T-helper 9 cell (primary cell): ENCODE measurements at places on chromosomes 16 and 17.
A peak's percentile ranks its signal among the peaks of the same experiment; 100 is the strongest.

- peak; percentile 53 for DNase-seq
Observed at GRCh38 chr16:88685156-88686061, 898 bp downstream of the SNAI3 start.

DNA sequence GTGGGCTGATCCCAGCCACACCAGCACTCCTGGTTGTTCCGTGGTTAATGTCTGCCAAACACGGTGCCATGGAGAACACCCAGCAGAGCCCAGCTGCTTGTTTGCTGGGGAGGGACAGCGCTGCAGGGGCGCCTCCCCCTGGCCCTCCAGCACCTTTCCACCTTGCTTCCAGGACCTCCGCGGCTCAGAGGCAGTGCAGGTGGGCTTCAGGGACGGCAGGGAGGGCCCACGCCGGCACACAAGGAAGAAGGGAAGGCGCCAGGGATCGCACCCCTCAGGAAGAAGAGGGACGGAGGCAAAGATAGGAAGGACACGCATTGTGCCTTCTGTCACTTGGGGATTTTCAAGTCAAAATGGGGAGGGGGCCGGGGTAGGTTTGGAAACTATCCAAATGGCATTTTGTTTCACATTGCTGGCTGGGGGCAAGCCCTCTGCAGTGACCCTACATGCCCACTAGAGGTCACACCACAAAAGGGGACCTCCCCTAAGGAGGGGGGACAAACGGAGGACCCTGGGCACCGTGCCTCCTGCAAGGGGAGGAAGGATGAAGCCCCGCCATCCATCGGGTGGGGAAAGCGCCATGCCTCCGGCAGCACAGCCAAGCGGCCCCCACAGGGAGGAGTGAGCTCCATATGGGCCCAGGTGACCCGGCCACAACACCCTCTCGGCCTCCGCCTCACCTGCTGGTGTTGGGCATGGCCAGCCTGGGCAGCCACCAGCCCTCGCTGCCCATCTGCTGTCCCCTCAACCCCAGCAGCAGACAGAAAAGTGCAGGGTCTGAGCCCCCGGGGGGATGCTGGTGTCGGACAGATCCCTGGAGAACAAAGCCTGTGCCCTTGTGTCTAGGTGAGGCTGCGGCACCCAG lies 7.5 kb upstream of the C16orf95 start:
- peak; percentile 27 for DNase-seq

- no peak for DNase-seq
Observed at GRCh38 chr16:55663765-55664677, 8.2 kb downstream of the SLC6A2 start.

DNA sequence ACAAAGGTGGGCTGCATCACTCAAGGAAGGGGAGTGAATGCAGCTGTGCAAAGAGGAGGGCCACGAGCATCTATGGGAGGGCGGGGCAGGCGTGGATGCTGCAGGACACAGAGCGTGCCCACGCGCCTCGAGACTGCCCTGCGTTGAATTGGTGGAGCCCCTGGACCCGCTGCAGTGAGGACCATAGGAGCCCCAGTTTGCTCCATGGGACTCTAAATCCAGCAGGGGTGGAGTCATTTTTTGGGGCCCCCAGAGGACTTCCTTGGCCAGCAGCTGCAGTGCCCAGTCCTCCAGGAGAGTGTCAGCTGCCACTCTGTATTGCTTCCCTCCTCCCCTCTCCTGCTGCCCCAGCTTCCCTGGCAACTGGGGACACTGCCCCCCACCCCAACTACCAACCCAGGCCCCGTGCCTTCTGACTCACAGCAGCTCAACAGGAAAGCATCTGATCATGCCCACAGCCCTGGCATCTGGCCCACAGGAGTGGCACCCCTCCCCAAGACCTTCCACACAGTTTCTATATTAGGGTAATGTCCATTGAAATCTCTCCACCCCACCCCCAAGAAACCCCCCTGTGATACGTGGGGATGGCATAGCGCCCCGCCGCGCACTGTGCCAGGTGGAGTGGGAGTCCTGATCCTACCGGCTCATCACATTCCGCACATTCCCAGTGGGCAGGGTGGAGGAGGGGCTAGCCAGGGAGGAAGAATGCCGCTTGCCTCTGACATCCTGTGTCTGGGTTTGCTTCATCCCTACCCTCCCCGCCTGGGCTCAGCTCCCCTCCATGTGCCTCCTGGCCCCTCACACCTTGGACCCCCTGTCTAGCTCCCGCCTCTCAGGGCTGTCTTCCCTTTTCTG lies 27.8 kb upstream of the ITGA3 start:
- DNase-seq = no peak

DNA sequence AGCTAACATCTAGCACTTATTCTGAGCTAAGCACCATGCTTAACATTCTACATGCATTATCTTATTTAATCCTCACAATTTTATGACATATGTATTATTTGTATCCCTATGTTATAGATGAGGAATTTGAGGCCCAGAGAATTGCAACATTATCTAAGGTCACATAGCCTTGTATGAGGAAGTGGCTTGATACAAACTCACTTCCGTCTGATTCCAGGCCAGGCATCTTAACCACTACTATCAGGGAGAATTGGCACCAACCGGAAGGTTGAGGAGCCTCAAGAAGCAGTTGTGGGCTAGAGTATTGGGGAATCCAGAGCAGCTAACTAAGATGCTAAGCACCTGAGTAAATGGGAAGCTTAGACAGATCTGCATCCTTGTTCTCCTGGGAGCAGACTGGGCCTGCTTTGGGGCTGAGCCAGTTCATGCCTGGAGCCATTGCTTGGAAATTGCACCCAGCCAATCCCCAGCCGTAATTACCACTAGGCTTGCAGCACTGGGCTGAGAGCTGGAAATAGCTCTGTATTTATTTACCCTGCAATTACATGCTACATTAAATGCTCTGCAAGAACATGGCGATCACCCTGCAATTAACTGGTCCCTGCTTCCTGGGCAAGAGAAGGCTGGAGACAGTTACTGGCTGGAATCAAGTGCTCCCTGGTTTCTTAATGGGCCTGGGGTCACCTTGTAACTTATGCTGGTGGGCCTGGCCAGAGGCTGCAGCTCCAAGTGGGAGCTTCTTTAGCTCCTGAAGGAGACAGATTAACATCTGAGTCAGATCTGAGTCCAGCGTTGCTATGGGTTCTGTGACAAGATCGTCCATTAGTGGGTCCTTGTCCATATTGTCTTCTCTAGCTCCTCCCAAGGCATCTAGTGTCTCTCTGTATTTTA lies 273.1 kb upstream of the CCL2 start:
- no peak for DNase-seq

- DNase-seq = no peak
Observed at GRCh38 chr16:79264237-79265109, 336.1 kb downstream of the MAF start.

DNA sequence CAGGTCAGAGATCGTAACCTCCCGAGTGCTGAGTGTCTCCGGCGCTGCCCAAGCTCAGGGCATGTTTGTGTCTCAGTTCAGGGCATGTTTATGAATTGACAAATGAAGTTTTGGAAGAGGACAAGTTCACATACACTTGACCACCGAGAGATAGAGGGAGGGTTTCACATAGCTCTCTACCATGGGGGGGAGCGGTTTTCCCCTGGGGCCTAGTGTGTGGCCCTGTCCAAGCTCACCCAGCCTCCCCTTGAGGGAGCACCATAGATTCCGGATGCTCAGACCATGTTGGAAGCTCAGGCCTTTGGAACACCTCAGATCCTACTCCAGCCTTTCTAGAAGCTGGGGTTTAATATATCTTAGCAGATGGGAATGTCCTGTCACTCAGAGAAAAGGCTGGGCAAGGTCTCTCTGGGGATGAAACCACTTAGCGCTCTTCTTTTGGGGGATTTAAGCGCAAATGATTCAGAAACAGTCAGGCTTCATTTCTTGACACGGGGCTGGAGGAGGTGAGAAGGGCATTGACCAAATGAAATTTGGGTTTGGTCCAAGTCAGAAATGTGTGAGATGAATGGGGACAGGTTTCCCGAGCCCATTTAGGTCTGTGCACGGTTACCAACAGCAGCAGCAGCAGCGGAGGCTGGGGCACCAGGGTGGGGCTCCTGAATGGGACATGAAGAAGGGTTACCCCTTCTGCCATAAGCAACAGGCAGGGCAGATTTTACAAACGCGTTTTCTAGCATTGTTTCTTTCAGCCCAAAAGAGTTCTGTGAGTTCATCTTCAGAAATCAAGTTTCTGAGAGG lies 96.6 kb downstream of the METRNL start:
- no peak for DNase-seq

DNA sequence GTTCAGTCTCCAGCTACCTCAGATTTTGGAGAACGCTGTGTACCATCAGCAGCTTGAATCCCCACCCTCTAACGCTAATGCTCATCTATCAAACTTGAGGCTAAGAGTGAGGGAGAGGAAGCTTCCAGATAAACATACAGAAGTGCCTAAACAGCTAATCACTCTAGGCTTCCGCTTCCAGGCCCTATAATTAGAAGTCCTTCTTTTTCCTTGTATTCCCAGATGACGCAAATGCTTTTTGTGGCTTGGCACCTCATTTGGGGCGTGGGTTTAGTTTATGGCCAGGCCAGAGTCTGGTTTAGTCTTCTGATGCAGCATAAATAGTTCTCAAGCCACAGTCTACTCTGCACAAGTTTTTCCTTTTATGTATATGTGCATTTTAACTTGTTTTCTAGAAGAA lies 263.4 kb downstream of the BCAS3 start:
- DNase-seq = no peak

- DNase-seq = no peak
Observed at GRCh38 chr17:50684612-50685333, 22.9 kb downstream of the ANKRD40 start.

DNA sequence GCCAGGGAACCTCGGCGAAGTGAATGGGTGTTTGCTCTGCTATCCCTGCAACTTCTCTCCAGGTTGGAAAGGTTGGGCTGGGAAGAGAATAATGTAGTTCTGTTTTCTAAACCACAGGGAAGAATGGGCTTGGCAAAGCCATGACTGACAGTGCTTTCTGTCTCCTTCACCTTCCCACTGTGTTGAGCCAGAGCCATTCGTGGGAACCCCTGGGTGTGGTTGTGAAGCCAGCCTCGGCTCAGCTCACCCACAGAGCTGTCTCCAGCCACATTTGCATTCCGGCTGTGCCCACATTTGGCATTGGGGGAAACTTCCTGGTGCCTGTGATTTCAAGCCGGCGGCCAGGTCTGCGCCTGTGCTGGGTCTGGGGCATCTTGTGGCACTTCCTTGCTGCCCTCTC lies 39.9 kb downstream of the BAIAP2 start:
- DNase-seq = no peak

GRCh38 chr17:56675876-56676660 lies 82.6 kb downstream of the NOG start:
- DNase-seq = no peak

DNA sequence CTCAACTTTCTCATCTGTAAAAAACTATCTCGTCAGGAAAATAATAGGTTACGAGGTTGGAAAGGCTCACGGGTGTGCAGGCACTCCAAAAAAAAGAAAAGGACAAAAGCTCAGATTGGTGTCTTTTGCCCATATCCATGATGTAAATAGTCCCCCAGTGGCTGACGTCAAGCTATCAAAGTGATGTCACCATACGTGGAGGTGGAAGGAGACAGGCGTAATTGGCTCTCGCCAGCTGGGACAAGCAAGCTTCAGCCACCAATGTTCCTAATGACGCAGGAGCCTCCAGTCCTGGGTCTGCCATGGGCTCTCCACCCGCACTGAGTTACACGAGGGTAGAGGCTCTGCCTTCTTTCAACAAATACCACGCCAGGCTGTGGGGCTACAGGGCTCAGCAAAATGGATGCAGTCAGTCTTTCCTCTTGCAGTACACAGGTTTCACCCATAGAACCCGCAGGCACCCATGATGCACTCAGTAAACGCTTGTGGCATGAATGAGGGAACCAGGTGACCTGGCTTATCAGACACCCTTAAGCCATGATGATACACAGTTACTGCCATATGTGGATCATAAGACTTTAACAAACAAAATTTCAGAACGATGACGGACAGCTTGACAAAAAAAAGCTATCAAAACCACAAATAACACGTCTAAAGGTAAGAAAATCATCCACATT lies 50.5 kb downstream of the COTL1 start:
- no peak for DNase-seq

GRCh38 chr17:59666235-59666634 lies 41.0 kb downstream of the PTRH2 start:
- DNase-seq = no peak

- no peak for DNase-seq
Observed at GRCh38 chr17:35294756-35295155, 51.9 kb downstream of the SLFN5 start.

DNA sequence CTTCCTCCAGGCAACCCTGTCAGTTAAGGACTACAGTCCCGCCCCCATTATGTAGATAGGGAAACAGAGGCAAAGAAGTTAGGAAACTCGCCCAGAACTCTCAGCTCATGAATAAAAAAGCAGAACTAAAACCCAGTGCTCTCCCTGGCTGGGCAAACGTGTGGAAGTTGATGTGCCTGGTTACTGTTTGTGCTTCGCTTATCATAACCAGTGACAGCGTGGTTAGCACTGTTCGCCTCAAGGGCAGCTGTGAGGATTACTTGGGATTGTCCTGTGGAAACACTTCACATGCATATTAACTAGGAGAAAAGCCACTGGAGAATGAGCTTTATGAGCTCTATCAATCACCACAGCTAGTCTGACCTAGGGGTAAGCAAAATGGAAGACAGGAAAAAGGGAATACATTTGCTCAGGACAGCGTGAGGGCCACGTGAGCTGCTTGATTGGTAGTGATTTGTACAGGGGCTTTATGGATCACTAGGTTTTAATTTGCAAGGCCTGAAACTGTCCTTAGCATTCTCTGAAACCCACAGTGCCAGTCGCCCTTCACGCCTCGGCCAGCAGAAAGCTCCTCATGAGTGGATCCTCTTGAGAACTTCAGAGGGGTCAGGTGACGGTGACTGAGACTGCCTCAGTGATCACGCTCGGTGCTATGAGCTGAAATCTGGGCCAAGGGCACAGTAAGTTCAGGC lies 19.9 kb downstream of the CYB5D2 start:
- no peak for DNase-seq

DNA sequence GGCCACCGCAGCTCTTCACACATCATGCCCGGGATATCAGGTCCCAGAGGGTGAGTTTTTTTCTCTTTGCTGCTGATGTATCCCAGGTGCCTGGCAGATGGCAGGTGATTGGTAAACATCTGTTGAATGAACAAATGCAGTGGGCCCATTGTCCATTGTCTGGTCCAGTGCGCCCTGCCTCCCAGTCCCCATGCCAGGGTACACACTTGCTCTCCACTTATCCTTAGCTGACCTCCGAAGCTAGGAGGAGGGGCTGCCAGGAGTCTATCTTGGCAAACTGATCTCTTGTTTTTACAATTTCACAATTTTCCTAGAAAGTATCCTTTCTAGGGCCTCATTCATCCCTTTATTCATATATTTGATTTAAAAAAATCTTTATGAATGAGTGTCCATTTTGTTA lies 196.0 kb downstream of the RAB11FIP4 start:
- DNase-seq = no peak

DNA sequence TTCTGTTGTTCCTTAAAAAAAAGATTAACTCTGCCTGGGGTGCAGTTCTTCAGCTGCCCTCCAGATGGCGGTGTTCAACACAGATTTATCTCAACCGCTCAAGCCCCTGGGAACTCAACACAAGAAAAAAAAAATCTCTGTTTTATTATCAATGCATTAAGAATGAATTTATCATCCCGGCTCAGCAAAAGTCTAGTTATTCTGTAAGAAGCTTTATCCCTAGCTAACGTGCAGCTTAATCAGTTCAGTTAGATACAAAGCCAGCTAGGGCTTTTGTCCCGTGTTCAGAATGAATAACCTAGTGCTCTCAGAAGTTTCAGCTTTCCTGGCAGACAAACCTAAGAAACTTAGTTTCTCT lies 475.9 kb upstream of the CCL2 start:
- DNase-seq = peak; percentile 4

GRCh38 chr17:5584383-5585286 lies at the start of gene NLRP1:
Gene NLRP1, minus strand, starts transcription at chr17:5584509. Its CDS starts 552 bp downstream, at chr17:5583957.
- DNase-seq = peak; percentile 92
